ENCODE measurements at places on chromosomes 3 and 15.

DNA sequence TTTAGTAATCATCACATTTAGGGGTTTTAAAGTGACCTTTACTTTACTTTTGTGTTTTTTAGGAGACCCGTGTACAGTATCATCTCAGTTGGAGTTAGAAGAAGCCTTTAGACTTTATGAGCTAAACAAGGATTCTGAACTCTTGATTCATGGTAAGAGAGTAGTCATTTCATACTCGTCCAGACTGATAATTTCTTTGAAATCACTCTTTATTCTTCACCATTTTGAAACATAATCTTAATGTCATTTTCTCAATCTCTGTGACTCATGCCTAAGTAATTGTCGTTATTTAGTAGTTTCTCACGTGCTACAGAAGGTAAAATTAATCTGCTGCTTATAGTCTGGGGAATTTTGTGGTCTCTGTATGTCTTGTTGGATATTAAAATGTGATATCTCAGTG is 37.7 kb downstream of the PRKCI start:
- no peak for DNase-seq

DNA sequence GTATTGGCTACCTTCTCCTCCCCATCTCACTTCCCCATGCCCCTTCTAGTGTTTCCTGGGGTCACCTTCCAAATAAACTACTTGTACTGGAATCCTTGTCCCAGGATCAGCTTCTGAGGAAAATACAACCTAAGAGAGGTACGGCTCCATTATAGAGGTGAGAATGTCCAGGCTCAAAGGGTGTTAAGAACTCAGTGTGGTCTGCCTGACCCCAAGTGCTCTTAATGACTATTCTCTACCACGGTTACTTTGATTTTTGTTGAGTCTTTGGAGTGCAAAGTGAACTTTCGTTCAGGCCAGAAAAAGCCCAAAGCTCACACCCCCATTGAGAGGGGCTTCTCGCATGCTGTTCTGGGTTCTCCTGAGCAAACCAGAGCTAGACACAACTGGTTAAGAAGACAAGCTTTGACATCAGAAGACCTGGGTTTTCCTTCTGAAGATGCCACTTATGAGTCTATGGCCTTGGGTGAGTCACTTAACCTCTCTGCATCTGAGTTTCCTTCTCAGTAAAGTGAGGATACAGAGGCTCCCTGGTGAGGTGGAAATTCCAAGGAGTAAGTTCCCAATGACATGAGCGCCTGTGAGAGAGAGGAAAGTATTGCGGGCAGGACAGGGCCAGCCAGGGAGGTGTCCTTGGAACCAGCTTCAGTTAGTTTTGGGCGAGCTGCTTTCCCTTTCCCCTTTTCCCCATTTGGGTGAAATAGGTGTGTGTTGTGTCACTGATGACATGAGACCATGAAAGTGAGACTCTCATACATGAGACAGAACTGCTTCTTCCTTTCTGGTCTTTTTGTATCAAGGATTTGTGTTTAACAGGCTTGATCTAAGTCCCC is 475.0 kb upstream of the PROK2 start:
- DNase-seq = no peak

DNA sequence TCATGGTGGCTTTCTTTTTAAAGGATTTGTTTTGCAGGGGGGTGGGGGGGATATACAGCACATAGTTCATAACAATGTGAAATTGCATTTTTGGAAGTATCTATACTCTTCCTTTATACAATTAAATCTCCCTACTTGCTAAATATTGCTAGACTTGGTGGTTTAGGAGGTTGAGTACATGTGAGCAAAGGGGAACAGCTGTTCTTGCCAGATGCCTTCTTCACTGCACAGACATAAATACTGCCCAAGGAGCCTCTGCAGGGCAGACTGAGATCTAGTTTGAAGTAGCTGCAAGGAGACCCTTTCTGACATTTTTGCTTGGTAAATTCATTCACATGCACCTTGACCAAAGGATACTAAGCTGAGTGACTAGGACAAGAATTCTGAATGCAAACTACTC is 228.6 kb upstream of the IL12A start:
- DNase-seq = no peak

DNA sequence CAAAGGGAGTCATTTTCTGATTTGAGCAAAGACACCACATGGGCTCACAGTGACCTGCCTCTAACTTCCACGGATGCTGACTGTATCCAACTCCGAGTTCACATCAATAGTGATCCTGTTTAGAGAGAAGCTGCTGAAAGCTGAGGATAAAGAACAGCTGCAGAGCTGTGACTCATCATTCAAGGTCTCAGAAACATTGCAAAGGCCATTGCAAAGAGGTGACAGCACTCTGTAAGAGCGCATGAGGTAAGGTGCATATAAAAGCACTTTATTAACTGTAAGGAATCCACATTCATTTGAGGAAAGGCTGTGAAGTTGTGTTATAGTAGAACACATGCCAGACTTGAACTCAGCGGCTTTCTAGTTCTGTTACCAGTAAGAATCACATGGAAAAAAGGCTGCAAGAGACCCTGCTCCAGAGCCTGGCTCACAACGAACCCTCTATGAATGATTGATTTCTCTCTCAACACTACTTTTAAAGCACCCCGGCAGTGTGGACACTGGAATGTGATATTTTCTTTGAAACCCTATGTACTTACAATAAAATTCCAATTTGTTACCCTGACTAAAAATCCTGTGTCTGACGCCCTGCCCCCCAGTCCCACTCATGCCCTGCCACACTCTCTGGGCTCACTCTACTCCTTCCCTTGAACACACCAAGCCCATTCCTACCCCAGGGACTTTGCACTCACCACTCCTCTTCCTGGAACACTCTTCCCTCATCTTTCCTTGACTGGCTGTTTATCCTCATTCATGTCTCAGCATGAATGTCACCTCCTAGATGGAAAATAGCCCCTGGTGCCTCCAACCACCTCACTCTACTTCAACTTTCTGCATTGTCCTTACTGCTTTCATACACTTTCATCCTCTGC is 111.2 kb downstream of the LSM3 start:
- no peak for DNase-seq

DNA sequence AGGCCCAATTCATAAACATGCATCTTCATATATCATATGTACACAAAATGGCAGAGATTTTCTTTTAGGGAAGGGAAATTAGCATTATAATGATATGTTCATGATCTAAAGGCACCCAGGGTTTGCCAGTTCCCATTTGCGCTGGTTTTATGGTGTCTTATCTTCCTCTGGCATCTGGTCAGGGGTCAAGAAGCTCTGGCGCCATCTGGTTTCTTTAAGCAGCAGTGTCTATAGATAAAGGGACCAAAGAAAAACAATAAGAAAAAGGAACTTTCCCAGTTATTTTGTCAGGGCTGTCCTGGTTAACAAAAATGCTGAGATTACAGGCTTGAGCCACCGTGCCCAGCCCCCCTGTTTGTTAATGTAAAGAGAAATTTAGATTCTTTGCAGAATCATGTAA is 3.3 kb upstream of the DCP1A start:
- DNase-seq = no peak

GRCh38 chr3:159732172-159733111 is 256.2 kb upstream of the IL12A start:
- DNase-seq = no peak

- no peak for DNase-seq
Measured at GRCh38 chr3:136068708-136069107, 103.2 kb downstream of the PPP2R3A start.

- DNase-seq = peak; percentile 34
Measured at GRCh38 chr15:81296673-81297072, 27.3 kb downstream of the STARD5 start.

GRCh38 chr3:125076464-125076863 is 20.7 kb upstream of the HEG1 start:
- no peak for DNase-seq

- DNase-seq = no peak
Measured at GRCh38 chr3:76525726-76526125, 514.2 kb upstream of the ROBO2 start.

DNA sequence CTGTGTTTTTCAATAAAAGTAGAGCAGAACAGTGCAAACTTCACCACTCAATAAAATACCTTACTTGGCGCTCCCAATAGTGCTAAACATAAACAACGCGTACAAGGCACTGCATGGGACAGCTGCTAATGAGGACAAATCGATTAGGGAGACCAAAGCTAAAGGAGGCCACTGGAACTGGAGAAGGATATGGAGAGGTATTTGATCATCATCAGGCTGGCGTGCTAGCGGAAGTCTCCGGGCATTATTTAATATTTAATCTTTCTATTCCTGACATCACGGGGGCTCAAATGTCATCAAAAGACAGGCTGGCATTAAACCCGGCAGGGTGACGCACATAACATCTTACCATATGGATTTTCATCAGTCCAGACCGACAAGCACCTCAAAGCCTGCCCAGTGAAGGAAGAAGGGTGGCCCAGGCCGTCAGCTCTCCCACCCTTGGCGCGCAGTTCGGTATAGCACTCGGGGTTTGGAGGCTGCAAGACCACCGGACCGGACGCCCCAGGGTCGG is 604 bp downstream of the CCPG1 start:
- DNase-seq = no peak

- DNase-seq = no peak
Measured at GRCh38 chr15:82839136-82839535, 29.7 kb downstream of the WHAMM start.

DNA sequence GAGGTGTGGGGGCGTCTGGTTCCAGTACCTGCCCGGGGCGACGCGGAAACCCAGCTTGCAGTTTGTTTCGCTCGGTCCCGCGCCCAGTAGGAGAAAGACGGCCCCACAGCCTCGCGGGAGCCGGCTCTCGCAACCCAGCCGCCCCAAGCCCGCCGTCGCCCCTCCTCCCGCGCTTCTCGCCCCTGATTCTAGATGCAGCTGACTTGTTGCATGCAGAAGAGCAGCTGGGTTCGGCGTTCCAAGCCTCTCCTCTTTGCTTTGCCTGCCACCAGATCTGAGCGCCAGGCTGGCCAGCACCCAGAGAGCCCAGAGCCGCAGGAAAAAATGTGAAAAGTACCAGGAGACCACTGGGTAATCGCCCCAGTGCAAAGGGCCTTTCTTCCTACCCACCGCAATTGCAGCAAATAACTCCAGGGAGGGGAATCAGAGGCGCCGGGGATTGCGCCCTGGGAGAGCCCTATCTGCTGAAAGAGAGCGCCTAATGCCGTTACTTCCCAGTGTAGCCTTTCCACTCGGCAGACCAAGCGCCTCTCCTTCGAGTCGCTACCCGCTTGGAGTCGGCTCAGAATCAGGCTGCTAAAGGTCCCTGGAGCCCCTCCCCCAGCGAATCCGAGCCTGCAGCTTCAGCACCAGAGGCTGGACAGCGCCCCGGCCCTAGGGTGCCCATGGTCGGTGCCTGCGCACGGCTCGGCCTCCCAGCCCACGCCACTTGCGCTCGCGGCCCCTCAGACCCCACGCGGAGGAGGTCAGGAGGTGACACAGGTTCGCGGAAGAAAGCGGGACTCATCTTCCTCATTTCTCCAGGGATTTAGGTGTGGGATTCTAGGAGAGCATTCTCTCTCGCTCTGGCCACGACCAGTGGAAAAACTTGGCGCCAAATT is 15.7 kb upstream of the AEN start:
- DNase-seq = no peak

DNA sequence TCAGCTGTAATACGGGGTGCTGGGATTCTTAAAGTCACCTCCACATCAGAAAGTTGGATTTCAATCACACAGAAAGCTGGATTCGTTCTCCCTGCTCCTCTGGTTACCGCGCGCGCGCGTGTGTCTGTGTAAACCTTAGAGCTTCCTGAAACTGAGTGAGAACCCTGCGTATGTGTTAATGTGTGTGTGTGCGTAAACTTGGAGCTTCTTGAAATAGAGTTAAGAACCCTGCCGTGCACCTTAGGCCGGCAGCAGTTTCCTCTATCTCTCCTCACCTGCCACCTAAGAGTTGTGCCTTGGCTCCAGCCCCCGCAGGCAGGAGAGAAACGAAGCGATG is 531 bp downstream of the LZTFL1 start:
- DNase-seq = no peak

DNA sequence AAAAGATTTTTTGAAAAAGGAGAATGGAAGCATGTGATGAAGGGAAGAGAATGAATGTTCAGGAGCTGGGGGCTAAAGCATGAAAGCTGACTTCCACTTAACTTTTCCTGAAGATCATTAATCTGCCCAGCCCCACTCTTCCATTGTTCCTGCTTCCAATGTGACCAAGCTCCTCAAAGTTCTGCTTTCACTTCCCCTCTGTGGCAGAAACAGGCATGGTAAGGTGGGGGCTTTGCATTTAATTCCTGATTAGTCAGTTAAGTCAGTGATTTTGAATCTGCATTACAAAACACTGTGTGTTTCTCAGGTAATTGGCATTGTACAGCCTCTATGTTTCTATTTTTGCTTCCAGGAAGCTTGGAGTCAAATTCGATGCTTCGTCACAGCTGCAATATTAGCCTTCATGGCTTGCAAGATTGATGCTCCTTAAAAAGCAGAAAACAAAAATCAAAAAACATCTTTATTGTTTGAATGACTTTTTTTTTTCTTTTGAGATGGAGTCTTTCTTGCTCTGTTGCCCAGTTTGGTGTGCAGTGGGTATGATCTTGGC is 7.3 kb upstream of the TM6SF1 start:
- no peak for DNase-seq

- no peak for DNase-seq
Measured at GRCh38 chr3:64548200-64548889, 139.5 kb downstream of the ADAMTS9 start.

- DNase-seq = no peak
Measured at GRCh38 chr3:151199554-151200438, 3.2 kb downstream of the GPR171 start.

- DNase-seq = no peak
Measured at GRCh38 chr15:98001663-98002194, 41.2 kb downstream of the ARRDC4 start.

DNA sequence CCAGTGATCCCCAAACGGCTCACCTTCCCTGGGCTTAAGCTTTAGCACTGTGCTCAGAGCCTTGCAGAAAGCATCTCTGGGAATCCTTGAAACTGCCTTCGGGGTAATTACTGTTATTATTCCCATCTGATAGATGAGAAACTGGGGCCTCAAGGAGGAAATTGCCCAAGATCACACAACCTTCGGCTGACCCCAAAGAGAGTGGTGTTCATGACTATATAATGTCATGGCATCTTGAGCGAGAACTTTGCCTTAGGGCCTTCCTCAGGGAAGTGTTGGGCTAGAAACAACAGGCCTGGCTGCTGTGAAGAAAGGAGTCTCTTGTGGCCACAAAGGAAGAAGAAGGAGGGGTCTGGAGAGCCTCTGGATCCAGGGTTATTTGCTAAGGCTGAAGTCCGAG is 388.7 kb upstream of the CFAP20DC start:
- no peak for DNase-seq

- DNase-seq = no peak
Measured at GRCh38 chr3:175059788-175060187, 200.7 kb downstream of the NAALADL2 start.

All from activated CD4-positive, alpha-beta T cell treated with anti-CD3 and anti-CD28 coated beads, Interleukin-2, amount 50 U/mL, for 4 hours (primary cell).